CD4-positive, CD25-positive, alpha-beta regulatory T cell (primary cell): ENCODE measurements at places on chromosomes 4 and X. TPM values are rescaled to one million over a fixed set of nuclear protein-coding genes. Genes with fewer than 3 reads are reported as not detected.

DNA sequence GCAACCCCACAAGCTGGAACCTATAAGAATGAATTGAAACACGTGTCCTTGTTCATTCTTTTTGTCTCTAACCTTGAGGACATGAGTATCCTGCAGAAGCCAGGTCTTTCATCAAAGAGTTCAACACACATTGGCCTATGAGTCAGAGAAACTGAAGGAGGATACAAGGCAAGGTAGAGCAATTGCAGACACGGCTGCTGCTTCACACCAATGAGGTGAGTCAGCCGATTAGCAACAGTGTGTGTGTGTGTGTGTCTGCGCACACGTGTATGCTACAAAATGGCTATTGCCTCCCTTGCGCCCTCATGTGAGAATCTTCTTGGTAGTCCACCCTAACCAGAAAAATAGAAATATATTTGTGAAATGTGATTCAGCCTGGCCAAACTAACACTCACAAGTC is 1477.7 kb upstream of the IGFBP7 start:
- DNase-seq = no peak

DNA sequence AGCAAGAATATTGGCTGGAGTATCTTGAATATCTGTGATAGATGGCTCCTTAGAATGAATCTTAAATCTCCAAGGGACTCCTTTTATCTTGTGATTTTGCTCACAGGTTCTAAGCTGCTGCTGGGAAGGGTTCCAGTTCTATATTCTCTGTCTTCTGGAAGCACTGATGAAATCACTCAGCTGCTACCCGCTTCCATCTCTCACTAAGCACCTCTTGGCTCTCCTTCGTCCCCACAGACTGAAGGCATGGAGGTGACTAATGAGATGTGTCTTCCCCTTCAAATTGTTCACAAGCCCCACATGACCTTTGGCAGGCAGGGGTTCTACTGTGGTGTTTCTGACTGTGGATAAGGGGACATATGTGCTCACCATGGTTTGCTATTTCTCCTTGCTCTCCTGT is 75.9 kb downstream of the C4orf51 start:
- no peak for DNase-seq

- DNase-seq = no peak
These were observed 107.5 kb downstream of the GUCY2F start for GRCh38 chrX:109374262-109374960.

DNA sequence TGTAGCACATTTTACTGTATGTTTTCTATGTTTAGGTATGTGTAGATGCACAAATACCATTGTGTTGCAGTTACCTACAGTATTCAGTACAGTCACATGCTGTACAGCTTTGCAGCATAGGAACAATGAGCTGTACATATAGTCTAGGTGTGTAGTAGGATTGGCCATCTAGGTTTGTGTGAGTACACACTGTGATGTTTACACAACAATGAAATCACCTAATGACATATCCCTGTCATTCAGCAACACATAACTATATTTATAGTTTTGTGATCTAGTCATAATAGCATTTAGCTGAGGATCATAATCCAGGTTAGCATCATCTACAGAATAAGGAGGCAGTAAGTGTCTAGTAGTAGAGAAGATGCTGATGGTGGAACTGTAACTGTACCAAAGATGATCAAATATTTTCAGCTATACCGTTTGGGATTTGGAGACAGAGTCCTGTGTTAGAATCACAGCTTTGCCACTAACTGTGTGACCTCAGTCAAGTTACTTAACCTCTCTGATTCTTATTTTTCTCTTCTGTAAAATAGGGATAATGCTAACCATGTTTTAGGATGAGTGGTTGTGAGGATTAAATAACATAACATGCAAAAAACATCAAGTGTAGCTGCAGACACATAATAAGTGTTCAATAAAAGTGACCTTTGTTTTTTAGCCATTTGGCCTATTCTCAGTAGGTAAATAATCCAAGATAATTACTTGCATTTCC is 73.3 kb downstream of the LIMCH1 start:
- DNase-seq = no peak

Gene GAGE12C
- not detected for polyA plus RNA-seq

Gene SPATA4
- polyA plus RNA-seq = not detected

Gene HSFX1
- polyA plus RNA-seq = not detected
